Pancreas (tissue), 10 donors: ENCODE measurements at places on chromosomes 16 and 17. TPM values are rescaled to one million over a fixed set of nuclear protein-coding genes. Genes with fewer than 3 reads are reported as not detected.

SEPTIN12 gene
- polyA plus RNA-seq: not detected

GAS7 gene
- polyA plus RNA-seq: 1.9 TPM

CLDN6 gene
- polyA plus RNA-seq: 0.12 TPM

PRKCA gene
- 3.5 TPM for polyA plus RNA-seq

CCL7 gene
- not detected for polyA plus RNA-seq

TP53TG3C gene
- not detected for polyA plus RNA-seq

FADS6 gene
- polyA plus RNA-seq: 0.07 TPM

RPAIN gene
- polyA plus RNA-seq: 23.6 TPM

ADORA2B gene
- polyA plus RNA-seq: 0.27 TPM

ANKRD40CL gene
- polyA plus RNA-seq: not detected

DNASE1L2 gene
- polyA plus RNA-seq: 4.9 TPM

CIBAR2 gene
- 0.05 TPM for polyA plus RNA-seq

TP53TG3B gene
- polyA plus RNA-seq: 0.19 TPM

LGALS3BP gene
- 80.1 TPM for polyA plus RNA-seq

PKMYT1 gene
- 3.7 TPM for polyA plus RNA-seq

CLEC10A gene
- 1.3 TPM for polyA plus RNA-seq

CHP2 gene
- not detected for polyA plus RNA-seq

CCL5 gene
- 1.5 TPM for polyA plus RNA-seq

TVP23A gene
- 0.05 TPM for polyA plus RNA-seq

CD300E gene
- 0.27 TPM for polyA plus RNA-seq
